ENCODE measurements at places on chromosomes 1 and 21.

GRCh38 chr1:23400324-23401114 is 24.0 kb downstream of the TCEA3 start:
- no peak for DNase-seq

DNA sequence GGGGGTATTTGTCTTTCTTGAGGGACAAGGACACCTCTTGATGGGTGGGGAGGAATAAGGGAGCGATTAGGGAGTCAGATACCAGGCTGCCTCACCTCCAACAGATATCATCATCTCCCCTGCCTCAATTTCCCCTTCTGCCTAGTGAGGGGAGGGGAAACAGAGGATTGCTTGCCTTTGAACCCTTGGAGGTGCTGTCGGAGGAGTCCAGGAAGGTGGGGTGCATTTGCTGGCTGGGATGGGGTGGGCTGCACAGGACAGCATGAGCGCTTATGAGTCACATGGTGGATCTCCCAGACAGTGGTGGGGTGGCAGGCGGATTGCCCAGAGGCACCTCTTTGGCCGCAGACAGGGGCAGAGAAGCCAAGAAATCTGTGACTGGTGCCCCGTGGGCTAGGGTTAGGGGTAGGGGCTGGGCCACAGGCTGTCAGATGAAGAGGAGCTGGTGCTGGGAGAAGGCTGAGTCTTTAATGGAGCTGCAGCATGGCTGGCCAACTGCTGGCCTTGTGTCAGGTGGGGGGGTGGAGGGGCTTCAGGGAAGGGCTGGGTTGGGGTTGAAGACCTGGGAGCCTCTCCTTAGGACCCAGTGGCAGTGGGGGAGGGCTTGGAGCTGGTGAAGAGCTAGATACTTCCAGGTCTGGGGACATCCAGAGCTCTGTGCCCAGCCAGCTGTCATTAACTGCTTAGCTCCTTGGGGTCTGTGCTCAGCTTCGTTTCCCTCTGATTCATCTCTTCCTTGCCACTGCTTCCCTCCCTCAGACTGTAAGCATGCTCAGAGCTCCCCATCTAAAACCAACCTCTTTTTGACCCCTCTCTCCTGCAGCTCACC is 7.0 kb upstream of the ADORA1 start:
- no peak for DNase-seq

DNA sequence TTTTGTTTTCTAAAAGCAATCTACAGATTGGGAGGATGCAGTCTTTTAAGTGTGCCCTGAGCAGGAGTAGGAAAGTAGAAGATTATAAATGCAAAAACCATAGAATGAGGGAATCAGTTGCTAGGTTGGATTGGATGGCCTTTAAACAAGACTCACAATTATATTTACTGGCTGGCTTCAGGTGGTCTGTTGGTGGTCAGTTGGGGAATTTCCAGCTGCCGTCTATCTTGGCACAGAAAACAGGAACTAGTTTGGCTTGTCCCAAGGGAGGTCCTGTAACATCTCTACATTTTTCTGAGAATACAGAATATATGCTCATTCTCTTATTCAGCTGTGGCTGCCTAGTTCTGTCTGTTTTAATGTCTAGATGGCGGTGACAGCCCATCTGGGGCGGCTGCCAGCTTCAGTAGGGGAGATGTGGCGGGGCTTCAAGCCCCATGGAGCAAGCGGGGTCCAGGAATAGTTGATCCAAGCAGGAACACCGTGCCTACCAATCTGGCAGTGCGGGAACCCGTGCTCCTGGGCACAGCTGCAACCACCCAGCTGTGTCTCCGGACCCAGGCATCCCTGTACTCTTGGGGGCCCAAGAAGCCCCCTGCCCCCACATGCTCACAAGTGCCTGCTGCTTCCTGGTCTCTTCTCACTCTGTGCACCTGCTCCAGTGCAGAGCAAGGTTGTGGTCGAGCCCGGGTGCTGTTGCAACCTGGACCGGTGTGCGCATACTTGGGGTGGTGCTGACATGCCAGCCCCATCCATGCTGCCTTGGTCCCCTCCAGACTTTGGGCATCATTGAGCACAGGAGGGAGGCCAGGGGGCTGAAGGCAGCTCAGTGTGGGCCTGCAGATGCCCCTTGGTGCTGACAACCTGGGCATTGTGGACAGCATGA is 1182.6 kb downstream of the AMY1C start:
- DNase-seq, result no peak

- no peak for DNase-seq
Observed at GRCh38 chr1:211928290-211928801, 97.8 kb upstream of the LPGAT1 start.

DNA sequence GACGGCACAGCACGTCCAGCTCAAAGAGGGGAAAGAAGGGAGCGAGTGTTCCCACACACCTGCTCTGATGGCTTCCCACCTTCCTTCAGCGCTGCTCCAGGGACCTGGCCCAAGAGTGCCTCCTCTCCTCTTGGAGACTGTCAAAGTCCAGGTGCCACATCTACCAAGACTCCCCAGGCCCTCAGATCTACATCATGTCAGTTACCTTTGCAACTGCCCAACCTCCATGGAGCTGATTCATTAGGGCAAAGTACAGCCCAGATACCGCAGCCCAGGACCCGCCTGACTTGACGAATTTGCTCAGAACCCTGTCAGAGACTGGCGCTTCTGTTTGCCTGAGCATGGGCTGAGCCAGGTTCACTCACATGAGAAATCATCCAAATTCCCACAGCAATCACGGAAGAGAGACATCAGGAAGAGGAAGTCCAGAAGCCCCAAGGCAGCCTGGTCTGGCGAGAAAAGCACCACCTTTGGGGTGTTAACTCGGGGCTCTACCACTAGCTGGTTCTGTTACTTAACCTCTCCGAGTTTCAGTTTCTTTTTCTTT is at the start of gene SEC16B:
SEC16B (minus strand) TSS at position 234 of the 547 bp plus-strand sequence. CDS start 2,077 bp downstream, outside the sequence.
- DNase-seq, result no peak

DNA sequence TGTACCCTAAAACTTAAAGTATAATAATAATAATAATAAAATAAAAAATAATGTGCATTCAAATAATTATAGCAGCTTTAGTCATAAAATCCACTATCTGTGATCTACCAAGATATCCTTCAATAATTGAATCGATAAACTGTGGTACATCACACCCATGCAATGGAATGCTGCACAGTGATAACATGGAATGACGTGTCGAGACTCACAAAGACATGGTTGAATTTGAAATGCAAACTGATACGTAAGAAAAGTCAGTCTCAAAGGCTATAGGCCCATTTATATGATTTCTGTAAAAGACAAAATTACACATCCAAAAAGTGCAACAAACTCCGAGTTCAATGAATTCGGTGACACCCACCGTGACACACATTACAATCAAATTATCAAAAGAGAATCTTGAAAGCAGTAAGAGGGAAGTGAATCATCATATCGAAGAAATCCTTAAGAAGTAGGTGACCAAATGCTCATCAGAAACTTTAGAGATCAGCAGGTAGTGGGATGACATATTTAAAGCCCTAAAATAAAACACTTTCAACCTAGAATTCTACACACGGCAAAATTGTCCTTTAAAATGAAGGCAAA is 5.2 kb upstream of the SPRR2E start:
- no peak for DNase-seq

GRCh38 chr1:210635108-210635507 is 306.4 kb downstream of the HHAT start:
- no peak for DNase-seq

DNA sequence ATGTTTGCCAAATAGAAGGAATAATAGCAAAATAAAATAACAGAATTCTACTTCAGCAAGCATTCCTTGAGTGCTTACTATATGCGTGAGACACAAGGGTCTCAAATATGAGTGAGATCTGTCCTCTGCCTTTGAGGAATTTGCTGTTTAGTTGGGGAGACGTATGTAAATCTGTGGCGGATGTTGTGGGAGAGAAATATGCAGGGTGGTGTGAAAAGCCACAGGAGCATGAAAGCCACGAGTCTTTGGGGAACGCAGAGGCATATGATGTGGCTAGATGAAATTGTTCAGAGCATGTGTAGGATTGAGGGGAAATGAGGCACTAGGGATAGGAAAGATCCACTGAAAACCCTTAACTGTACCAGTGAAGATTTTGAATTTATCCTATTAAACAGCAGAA is 244.4 kb downstream of the PBX1 start:
- no peak for DNase-seq

DNA sequence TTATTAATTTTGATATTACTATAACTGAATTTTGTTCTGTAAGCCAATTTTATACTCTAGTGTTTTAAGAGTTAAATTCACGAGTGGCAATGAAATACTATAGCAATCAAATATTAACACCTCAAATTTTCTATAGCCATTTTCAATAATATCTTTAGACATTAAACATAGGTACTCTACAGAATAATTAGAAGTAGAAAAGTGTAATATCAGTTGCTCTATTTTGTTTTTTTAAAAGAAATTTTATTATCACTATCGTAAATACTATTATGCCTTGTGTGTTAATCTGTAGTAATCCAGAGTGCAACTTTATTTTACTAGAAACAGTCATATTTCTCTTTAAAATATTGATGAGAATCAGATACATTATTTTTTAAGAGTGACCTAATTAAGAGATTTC is 691.2 kb downstream of the USP25 start:
- DNase-seq, result no peak

- DNase-seq, result peak; percentile 54
Observed at GRCh38 chr1:13965770-13966398, 265.9 kb downstream of the PRDM2 start.

DNA sequence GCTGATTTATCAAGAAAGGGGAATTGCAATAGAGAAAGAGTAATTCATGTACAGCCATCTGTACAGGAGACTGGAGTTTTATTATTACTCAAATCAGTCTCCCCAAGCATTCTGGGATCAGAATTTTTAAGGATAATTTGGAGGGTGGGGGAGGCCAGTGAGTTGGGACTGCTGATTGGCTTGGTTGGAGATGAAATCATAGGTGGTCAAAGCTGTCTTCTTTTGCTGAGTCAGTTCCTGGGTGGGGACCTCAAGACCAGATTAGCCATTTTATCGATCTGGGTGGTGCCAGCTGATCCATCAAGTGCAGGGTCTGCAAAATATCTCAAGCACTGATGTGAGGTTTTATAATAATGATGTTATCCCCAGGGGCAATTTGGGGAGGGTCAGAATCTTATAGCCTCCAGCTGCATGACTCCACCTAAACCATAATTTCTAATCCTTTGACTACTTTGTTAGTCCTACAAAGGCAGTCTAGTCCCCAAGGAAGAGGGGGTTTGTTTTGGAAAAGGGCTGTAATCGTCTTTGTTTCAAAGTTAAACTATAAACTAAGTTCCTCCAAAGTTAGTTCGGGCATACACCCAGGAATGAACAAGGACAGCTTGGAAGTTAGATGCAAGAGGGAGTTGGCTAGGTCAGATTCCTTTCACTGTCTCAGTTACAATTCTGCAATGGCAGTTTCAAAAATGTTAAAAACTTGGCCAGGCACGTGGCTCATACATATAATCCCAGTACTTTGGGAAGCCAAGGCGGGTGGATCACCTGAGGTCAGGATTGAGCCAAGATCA is 16.9 kb upstream of the RAB3B start:
- DNase-seq, result no peak

DNA sequence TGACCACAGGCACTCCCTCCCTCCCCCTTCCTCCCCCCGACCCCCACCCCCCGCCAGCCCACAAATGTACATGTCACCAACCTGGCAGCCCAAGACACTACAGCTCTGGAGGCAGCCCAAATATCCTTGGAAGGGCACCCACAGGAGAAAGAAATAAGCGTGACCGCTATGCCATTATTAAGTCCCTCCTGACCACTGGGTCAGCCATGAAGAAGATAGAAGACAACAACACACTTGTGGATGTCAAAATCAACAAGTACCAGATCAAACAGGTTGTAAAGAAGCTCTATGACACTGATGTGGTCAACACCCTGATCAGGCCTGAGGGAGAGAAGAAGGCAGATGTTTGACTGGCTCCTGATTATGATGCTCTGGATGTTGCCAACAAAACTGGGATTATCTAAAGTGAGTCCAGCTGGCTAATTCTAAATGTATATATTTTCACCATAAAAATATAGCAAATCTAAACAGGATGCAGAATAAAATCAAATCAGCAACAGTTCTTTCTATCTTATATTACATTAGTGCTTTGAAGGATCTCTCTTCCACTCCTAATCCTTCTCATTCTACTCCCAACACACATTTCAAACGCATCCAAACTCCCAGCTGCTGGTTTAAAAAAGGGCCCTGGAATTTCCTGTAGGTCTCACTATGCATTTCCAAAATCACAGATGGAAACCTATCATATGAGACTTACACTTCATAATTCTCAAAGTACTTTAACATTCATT is 77.4 kb upstream of the SLFNL1 start:
- no peak for DNase-seq

DNA sequence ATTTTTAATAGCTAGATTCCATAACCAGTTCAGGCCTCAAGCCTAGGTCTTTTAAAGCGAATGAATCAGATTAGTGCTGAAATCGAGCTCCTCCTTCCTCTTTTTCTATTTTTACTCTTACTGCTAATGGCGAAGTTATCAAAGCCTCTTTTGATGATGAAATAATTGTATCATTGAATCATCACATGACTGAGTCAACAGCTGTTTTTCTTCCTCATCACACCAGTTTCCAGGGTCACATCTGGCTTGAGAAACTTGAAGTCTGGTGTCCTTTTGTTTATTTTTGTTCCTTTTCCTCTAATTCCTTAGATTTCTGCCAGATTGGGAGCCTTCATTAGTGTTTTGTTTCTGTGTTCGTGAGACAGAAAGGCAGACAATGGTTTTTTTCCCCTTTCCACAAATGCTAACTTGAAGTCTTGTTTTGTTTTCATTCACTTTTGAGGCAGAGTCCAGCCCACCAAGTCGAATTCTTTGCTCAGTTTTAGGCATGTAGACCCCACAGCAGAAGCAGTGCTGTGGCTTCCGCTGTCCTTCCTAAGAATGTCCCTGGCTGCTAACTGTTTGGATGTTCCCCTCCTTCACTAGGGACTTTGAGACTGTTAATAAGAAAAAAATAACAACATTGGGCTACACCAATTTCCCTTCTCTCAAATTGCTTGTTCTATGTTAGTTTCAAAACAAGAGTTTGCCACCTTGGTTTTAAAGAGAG is 51.9 kb upstream of the FMOD start:
- DNase-seq, result no peak

- DNase-seq, result no peak
Observed at GRCh38 chr1:11764115-11764514, 2.1 kb downstream of the C1orf167 start.
